ENCODE measurements at places on chromosomes 7 and 10. TPM values are rescaled to one million over a fixed set of nuclear protein-coding genes. Genes with fewer than 3 reads are reported as not detected.

- H3K27me3 ChIP-seq, result no peaks in the 10 kb centered on the region
- peak overlapping the region; percentile 75 for H3K27ac ChIP-seq
- H3K4me3 ChIP-seq, result no peak overlapping the region
- H3K36me3 ChIP-seq, result no peaks in the 10 kb centered on the region
- no peak for DNase-seq
- peaks cover 43% of the 10 kb centered on the region for H3K4me1 ChIP-seq
These were observed 36.9 kb upstream of the KMT2E start for GRCh38 chr7:104976966-104977636.

- H3K4me1 ChIP-seq, result peaks cover 7% of the 10 kb centered on the region
- H3K27me3 ChIP-seq, result no peaks in the 10 kb centered on the region
- no peaks in the 10 kb centered on the region for H3K36me3 ChIP-seq
- H3K4me3 ChIP-seq, result no peak overlapping the region
- no peak for DNase-seq
These were observed 21.5 kb downstream of the SH3PXD2A start for GRCh38 chr10:103833731-103834365.

DNA sequence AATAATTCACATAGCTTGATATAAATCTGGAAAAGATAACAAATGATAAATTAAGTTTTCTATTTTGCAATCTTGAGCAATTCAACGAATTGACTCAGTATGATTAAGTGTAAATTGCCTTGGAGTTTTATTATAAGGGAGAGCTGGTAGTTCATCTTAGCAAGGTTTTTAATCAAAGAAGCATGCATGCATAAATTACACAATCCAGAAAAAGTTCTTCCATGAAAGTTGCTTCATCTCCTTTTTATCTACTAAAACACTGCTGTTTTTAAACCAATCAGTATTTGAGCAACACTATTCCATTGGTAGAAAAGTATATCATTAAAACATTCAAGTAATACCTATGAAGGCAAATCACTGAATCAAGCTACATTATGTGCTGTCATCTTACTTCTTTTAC, 47.6 kb downstream of the POT1 start:
- no peaks in the 10 kb centered on the region for H3K4me1 ChIP-seq
- H3K27ac ChIP-seq, result no peak overlapping the region
- no peak overlapping the region for H3K4me3 ChIP-seq
- peak; percentile 5 for DNase-seq

DNA sequence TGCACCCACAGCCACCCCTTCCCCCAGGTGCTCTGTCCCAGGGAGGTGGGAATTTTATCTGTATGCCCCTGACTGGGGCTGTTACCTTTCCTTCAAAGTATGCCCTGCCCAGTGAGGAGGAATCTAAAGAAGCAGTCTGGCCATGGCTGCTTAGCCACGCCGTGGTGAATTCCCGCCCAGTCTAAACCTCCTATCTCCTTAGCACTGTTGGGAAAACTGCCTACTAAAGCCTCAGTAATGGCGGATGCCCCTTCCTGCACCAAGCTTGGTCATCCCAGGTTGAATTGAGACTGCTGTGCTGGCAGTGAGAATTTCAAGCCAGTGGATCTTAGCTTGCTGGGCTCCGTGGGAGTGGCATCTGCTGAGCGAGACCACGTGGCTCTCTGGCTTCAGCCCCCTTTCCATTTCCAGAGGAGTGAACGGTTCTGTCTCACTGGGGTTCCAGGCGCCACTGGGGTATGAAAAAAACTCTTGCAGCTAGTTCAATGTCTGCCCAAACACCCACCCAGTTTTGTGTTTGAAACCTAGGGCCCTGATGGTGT, 87.2 kb downstream of the ABCC2 start:
- no peak overlapping the region for H3K27ac ChIP-seq
- no peak for DNase-seq
- no peaks in the 10 kb centered on the region for H3K4me1 ChIP-seq
- H3K4me3 ChIP-seq, result no peak overlapping the region
- H3K36me3 ChIP-seq, result no peaks in the 10 kb centered on the region

GRCh38 chr10:79107736-79108264, 39.0 kb downstream of the ZMIZ1 start:
- peaks cover 6% of the 10 kb centered on the region for H3K36me3 ChIP-seq
- no peak overlapping the region for H3K4me3 ChIP-seq
- no peak for DNase-seq
- no peaks in the 10 kb centered on the region for H3K27me3 ChIP-seq
- peaks cover 23% of the 10 kb centered on the region for H3K4me1 ChIP-seq
- H3K27ac ChIP-seq, result no peak overlapping the region

DNA sequence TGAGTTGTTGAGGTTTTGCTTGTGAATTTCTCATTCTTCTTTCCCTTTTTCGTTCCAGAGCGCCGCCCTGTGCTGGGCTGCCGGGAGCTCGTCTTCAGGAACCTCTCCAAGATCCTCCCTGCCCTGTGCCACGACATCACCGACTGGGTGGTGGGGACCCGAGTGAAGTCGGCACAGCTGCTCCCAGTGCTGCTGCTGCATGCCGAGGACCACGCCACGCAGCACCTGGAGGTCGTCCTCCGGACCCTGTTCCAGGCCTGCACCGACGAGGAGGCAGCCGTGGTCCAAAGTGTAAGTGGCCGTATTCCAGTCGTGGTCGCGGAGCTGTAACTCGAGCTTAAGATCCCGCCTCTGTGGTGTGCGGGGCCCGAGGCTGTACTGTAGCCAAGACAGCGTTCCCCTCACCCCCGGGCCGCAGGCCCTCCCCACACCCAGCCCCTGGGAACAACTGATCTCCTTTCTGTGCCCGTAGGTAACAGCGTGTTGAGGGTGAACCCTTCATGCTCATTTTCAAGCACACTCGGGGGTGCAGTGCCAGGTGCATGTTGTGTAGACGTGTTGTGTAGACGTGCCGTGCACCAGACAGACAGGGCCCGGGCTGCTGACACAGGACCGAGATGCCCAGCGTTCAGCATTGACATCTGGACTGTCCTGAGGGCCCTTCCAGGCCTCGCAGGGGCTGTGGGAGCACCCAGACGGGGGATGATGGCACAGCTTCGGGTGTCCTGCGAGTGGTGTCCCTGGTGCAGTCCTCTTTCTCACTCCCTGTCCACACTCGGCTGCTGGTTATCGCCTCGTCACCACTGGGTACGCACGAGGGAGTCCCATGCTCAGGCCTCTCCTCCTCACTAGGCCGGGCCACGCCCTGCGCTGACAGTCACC, 27.7 kb upstream of the PRKAR1B start:
- no peak overlapping the region for H3K4me3 ChIP-seq
- H3K27me3 ChIP-seq, result no peaks in the 10 kb centered on the region
- H3K36me3 ChIP-seq, result peaks cover 13% of the 10 kb centered on the region

ANKRD1 gene
- total RNA-seq, result under 0.01 TPM

CDCA7L gene
- 27.5 TPM for total RNA-seq
